ENCODE measurements at places on chromosomes 3 and 15. TPM values are rescaled to one million over a fixed set of nuclear protein-coding genes. Genes with fewer than 3 reads are reported as not detected.

GRCh38 chr3:24837601-24838000 is 343.0 kb upstream of the THRB start:
- no peak for DNase-seq

DNA sequence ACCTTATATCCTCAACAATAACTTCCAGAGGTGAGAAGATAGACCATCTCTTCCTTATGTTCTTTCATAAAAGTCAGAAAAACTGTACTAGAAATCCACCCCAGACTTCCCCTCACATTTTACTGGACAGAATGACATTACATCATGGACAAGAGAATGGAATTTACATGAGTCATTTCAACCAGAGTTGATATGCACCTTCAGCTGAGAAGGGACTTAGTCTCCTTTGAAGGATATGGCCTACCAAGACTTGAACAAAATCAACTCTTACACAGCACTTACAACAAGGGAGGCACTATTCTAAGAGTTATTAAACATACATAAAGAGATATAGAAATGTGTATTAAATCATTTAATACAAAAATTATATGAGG is 380.0 kb upstream of the DPH6 start:
- no peak for DNase-seq

- DNase-seq = no peak
Measured at GRCh38 chr3:188940573-188940932, 231.2 kb upstream of the TPRG1 start.

The C3orf18 gene
- total RNA-seq = 17.8 TPM

The ROPN1 gene
- total RNA-seq = not detected

The LMCD1 gene
- 2.3 TPM for total RNA-seq

The ELL3 gene
- total RNA-seq = 1.0 TPM

The FETUB gene
- not detected for total RNA-seq

All from activated CD8-positive, alpha-beta memory T cell treated with anti-CD3 and anti-CD28 coated beads, Interleukin-2, amount 10 ng/mL, durations not matched to agents 7 days and 5 days (primary cell).